ENCODE measurements at places on chromosomes 16 and 17. TPM values are rescaled to one million over a fixed set of nuclear protein-coding genes. Genes with fewer than 3 reads are reported as not detected.

DHRS7C gene
- not detected for polyA plus RNA-seq

- no peak overlapping the region for H3K27ac ChIP-seq
- DNase-seq: peak; percentile 86
- H3K4me1 ChIP-seq: peaks cover 7% of the 10 kb centered on the region
- H3K36me3 ChIP-seq: no peaks in the 10 kb centered on the region
These were observed 4.2 kb downstream of the SMPD3 start for GRCh38 chr16:68444056-68444657.

- H3K4me3 ChIP-seq: no peak overlapping the region
- H3K4me1 ChIP-seq: no peaks in the 10 kb centered on the region
- DNase-seq: peak; percentile 86
- H3K36me3 ChIP-seq: no peaks in the 10 kb centered on the region
- H3K27ac ChIP-seq: no peak overlapping the region
These were observed 111.6 kb downstream of the DYNLRB2 start for GRCh38 chr16:80652441-80652840.

DNA sequence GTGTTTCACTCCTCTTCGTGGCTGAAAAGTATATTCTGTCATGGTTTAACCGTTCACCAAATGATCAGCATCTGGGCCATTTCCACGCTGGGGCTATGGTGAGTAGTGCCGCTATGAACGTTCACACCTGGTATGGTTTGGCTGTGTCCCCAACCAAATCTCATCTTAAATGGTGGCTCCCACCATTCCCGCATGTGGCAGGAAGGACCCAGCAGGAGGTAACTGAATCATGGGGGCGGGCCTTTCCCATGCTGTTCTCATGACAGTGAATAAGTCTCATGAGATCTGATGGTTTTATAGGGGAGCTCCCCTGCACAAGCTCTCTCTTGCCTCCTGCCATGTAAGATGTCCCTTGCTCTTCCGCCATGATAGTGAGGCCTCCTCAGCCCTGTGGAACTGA, 45.7 kb upstream of the ZNF469 start:
- DNase-seq: no peak
- no peak overlapping the region for H3K4me3 ChIP-seq
- H3K4me1 ChIP-seq: no peaks in the 10 kb centered on the region
- no peak overlapping the region for H3K27ac ChIP-seq

GSE1 gene
- polyA plus RNA-seq: 9.5 TPM

METRN gene
- polyA plus RNA-seq: 114 TPM

GRCh38 chr17:49472527-49472926, 22.6 kb upstream of the NGFR start:
- no peaks in the 10 kb centered on the region for H3K4me1 ChIP-seq
- no peak overlapping the region for H3K4me3 ChIP-seq
- peaks cover 4% of the 10 kb centered on the region for H3K27me3 ChIP-seq
- no peak for DNase-seq
- no peak overlapping the region for H3K27ac ChIP-seq

GRCh38 chr16:47519037-47519436, 57.9 kb downstream of the PHKB start:
- no peak overlapping the region for H3K27ac ChIP-seq

CLEC3A gene
- polyA plus RNA-seq: not detected

ZNF598 gene
- 14.3 TPM for polyA plus RNA-seq

DNA sequence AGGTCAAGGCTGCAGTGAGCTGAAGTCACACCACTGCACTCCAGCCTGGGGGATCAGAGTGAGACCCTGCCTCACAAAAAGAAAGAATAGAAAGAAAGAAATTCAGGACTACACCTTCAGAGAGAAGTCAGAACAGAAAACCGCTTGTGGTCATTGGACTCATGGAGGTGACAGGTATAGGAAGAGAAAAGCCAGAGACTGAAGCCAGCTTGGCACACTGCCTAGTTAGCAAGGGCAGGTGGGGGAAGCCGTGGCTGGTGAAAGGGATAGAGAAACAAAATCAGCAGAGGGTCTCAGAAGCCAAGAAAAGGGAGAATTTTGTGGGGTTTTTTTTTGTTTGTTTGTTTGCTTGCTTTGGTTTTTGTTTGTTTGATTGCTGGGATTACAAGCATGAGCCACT, 32.9 kb upstream of the SKAP1 start:
- H3K36me3 ChIP-seq: no peaks in the 10 kb centered on the region
- no peak overlapping the region for H3K4me3 ChIP-seq
- H3K4me1 ChIP-seq: no peaks in the 10 kb centered on the region

- no peak overlapping the region for H3K4me3 ChIP-seq
- no peaks in the 10 kb centered on the region for H3K4me1 ChIP-seq
- no peak for DNase-seq
- no peaks in the 10 kb centered on the region for H3K27me3 ChIP-seq
These were observed 136.5 kb upstream of the CCL2 start for GRCh38 chr17:34118564-34118963.

GRCh38 chr17:68807998-68808772, 147.0 kb downstream of the ABCA8 start:
- H3K4me1 ChIP-seq: no peaks in the 10 kb centered on the region
- H3K4me3 ChIP-seq: no peak overlapping the region
- no peak overlapping the region for H3K27ac ChIP-seq
- no peaks in the 10 kb centered on the region for H3K27me3 ChIP-seq

GRCh38 chr16:1554826-1555445, 21.5 kb downstream of the TMEM204 start:
- no peaks in the 10 kb centered on the region for H3K4me1 ChIP-seq
- H3K4me3 ChIP-seq: no peak overlapping the region
- H3K36me3 ChIP-seq: peaks cover 2% of the 10 kb centered on the region
- H3K27ac ChIP-seq: no peak overlapping the region

DNA sequence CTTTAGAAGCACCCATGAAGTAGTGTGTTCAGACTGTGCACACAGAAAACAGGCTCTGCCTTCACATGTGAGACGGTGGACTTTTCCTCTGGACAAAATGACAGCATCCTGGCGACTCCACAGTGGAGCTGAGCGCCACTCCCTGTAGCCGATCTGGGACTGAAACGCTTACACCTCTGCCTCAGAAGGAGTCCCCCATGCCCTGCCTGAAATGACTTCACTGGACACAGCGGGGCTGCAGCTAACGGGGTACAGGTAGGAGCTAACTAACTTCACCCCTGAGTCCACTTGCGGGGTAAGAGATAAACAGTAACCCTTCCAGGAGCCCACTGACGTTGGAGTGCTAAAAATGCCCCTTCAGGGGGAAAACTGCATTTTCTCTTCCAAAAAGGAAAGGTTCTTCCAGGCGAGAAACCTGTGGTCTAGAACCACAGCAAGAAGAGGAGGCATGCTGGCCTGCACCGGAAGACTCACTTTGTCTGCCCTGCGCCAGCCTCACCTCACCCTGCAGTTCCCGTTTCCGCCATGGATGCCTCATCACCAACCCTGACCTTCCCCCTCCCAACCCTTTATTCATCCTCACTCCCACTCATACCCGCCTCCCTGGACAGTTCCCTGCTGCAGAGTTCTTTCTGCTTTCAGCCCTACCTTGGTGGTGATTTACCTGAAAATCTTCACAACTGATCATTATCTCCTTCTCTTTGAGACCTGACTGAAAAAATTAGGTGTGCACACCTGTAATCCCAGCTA, 19.4 kb upstream of the ENDOV start:
- H3K36me3 ChIP-seq: peaks cover 16% of the 10 kb centered on the region
- no peaks in the 10 kb centered on the region for H3K27me3 ChIP-seq
- H3K27ac ChIP-seq: no peak overlapping the region
- H3K4me3 ChIP-seq: no peak overlapping the region

EFCAB3 gene
- polyA plus RNA-seq: not detected

- H3K4me1 ChIP-seq: peaks cover 37% of the 10 kb centered on the region
- no peak overlapping the region for H3K4me3 ChIP-seq
- H3K27me3 ChIP-seq: no peaks in the 10 kb centered on the region
- no peaks in the 10 kb centered on the region for H3K36me3 ChIP-seq
- H3K27ac ChIP-seq: no peak overlapping the region
- no peak for DNase-seq
These were observed 20.6 kb downstream of the CREBBP start for GRCh38 chr16:3859889-3860288.

DNA sequence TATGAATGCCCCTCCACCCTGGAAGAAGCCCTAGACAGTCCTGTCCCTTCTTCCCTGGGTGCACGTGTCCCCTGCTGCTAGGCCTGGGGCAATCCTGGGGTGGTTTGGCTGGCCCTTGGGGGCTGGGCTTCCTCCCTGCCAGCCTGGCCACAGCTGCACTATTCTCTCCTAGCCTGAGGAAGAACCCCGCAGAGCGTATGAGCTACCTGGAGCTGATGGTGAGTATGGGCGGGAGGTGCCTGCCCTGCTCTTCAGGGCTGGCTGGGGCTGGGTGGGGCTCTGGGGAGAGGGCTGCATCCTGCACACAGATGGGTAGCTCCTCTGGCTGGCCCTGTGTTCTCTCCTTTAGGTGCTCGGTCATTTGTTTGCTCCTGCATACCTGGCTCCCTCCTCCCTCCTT, 28.8 kb downstream of the MAP2K3 start:
- H3K27me3 ChIP-seq: no peaks in the 10 kb centered on the region
- DNase-seq: no peak
- H3K36me3 ChIP-seq: no peaks in the 10 kb centered on the region
- no peak overlapping the region for H3K4me3 ChIP-seq
- no peaks in the 10 kb centered on the region for H3K4me1 ChIP-seq

PIPOX gene
- 78.0 TPM for polyA plus RNA-seq

SPATA32 gene
- polyA plus RNA-seq: not detected

DNA sequence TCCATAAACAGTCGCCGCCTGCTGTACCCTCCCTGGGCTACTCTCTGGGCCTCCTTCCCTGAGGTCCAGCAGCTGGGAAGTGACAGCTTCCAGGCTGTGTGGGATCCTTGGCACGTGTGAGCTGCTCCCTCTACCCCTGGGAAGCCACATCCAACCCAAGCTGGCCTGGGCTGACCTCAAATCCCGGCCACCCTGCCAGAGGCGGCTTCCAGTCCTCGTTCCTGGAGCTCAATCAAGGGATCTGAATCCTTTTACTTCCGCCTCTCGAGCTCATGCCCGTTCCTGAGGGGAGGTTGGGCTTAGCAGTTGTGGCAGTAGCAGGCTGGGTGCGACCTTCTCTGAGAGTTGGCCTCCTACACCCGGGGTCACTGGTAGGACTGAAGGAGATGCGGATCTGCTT, 82.5 kb downstream of the NETO2 start:
- no peaks in the 10 kb centered on the region for H3K36me3 ChIP-seq
- H3K27me3 ChIP-seq: no peaks in the 10 kb centered on the region
- DNase-seq: no peak
